ENCODE measurements at places on chromosomes 16 and 17. TPM values are rescaled to one million over a fixed set of nuclear protein-coding genes. Genes with fewer than 3 reads are reported as not detected.

GRCh38 chr17:74349120-74349519 lies 12.5 kb downstream of the BTBD17 start:
- no peak for DNase-seq

The CSF3 gene
- not detected for total RNA-seq

DNA sequence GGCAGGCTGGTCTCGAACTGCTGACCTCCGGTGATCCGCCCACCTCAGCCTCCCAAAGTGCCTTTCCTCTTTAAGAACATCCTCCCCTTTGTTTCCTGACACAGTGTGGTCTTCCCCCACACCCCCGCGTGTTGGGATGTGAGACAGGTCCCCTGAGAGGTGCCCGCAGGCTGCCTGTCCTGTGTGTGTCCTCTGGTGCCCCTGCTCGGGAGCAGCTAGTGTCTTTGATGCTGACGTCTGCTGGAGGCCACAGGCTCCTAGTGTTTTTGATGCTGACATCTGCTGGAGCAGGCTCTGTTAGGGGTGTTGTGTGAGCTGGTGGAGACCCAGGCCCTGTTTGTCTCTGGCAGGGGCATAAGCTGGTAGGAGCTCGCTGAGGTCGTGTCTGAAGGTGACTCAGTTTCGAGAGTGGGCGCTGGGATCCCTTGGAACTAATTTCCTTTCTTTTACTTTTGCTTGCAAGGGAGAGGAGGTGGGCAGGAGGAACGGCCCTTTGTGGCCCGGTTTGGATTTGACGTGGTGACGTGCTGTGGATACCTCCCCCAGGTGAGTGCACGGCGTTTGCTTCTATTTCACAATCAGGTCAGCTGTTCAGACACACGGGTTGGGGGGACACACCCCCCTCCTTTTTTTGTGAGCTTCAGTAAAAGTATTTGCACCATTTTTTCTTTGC lies 6.0 kb downstream of the FN3KRP start:
- DNase-seq = no peak

The MIEN1 gene
- total RNA-seq = 36.8 TPM

DNA sequence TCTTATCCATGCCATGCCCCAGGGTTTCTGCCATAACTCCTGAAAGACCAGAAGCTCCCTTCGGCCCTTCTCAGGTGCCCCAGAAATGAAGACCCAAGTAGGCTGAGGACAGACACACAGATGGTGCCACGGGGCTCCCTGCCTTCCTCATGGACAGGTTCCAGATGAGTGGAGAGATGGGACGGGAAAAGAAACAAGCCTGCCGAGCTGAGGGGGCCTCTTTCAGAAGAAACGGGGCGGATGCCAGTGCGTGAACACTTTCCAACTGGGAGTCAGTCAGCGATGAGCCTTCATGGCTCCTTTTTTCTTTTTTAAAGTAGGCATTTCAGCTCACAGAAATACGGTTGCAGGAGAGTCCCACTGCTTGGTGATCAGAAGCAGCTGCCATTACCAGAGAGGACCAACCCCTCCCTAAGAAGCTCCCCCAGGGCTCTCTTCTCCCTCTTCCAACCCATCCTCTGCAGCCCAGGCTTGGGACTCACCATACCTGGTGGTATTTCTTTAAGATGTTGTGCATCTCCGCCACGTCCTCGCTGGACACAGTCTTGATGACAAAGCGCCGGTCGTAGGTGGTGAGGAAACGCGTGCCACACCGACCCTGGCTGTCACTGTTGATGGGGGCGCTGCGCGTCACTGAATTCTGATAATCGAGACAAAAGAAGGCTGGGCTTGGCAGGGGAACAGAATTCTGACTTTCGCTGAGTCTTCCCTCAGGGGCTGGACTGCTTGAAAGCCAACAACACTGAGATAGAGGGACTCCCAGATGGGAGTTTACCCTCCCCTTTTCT lies 19.2 kb downstream of the PIP4K2B start:
- no peak for DNase-seq

The WSCD1 gene
- total RNA-seq = 93.3 TPM

DNA sequence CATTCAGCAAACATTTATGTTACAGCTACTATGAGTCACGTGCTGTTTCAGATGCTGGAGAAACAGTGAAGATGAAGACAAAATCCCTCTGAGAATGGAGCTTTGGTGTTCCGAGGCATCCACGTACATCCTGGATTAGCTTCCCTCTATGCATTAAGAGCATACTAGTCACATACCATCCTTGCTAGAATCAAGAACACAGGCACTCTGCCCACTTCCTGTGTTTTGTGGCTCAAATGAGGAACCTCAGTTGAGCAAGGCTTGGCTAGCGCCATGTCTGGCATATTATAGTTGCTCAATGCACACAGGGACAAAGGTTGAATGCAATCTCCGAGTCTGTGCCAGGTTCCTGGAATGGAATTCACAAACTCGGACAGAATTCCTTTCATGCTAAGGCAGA lies 297.5 kb downstream of the XYLT1 start:
- DNase-seq = no peak

DNA sequence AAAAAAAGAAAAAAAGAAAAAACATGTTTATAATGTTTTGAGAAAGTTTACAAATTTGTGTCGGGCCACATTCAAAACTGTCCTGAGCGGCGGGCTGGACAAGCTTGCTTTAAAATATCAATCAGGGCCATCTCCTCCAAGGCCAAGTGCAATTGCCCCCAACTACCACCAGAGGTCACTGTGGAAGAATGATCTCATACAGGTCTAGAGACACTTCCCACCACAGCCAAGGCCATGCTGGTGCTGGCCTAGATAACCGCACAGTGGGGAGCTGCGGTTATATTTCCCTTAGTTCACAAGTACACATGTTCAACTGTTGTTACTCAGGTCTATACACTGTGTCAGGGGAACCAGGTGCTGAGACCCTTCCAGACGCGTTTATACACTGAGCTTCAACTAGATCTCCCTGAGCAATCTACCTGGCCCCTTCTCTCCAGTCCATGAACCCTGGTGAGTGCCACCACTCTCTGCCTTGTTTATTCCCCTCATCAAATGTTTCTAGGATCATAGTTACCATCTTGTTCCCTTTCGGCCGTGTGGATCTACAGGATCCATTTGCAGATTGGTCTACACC lies 83.8 kb upstream of the CCL2 start:
- peak; percentile 59 for DNase-seq

DNA sequence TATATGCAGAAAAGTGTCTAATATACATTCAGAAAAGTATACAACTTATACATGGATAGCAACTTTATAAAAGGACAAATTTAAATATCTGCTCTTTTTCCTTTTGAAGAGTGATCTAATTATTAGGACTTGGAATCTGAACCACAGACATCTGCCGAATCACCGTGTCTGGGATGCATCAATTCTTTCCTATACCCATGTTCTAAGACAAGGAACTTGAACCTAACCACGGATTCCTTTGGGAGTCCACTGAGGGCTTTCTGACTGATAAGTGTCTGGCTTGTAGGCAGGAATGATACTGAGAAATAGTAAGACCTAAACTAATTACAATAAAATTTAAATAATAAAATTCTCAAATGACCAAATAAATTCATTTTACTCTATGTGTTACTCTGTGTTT lies 54.2 kb downstream of the NDEL1 start:
- DNase-seq = no peak

- DNase-seq = no peak
Observed at GRCh38 chr17:752620-753219, 656 bp upstream of the GEMIN4 start.

DNA sequence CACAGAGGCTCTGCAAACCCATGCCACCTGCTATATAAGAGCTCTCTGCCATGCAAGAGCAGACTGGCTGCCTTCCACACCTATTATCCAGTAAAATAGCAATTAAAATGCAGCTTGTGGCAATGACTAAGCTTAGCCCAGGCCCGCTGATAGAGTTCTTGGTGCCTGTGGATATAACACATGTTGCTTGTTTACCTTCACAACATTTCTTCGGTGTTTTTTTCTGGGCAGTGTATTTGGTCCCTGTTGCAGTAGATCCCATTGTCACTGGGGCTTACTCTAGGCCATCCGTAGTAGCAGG lies 63.5 kb downstream of the SPECC1 start:
- DNase-seq = no peak

DNA sequence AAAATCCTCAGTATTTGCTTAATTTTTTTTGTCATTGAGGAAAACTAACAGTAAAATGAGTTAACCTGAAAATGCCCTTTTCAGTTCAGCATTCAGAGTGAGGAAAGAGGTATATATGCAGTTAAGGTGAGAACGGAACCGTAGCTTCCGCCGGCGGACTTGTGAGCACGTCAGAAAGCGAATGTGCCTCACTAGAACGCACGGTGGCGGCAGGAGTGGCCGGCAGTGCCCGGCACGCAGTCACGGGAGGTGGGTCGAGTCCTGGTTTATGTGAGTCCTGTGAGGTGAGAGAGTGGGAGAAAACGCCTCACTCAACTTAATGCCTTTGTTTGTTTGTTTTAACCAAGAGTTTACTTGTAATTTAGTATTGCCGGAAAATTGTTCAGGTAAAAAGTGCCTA lies 6.1 kb downstream of the SEC14L1 start:
- no peak for DNase-seq

- DNase-seq = peak; percentile 30
Observed at GRCh38 chr17:27457731-27458523, 1.7 kb downstream of the KSR1 start.

The CHST6 gene
- total RNA-seq = 22.4 TPM

DNA sequence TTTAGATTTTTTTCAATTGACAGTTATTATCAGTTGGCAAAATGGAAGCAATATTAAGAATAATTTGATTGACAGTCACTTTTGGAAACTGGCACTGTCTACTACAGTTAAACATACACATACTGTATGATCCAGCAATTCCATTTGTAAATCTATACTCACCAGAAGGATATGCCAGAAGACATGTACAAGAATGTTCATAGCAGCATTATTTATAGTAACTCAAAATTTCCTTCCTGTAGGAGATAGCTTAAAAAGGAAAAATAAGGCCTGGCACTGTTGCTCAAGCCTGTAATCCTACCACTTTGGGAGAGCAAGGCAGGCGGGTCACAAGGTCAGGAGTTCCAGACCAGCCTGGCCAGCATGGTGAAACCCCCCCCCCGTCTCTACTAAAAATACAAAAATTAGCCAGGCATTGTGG lies 89.3 kb downstream of the VMP1 start:
- DNase-seq = no peak

The KRT12 gene
- total RNA-seq = not detected

Data from neural crest cell (in vitro differentiated cells).